Activated CD4-positive, alpha-beta T cell treated with anti-CD3 and anti-CD28 coated beads, Interleukin-2, amount 10 ng/mL, durations not matched to agents 7 days and 5 days (primary cell): ENCODE measurements at places on chromosomes 1 and 21. TPM values are rescaled to one million over a fixed set of nuclear protein-coding genes. Genes with fewer than 3 reads are reported as not detected.

- peaks cover 51% of the 10 kb centered on the region for H3K4me1 ChIP-seq
- peak; percentile 86 for DNase-seq
- peak overlapping the region; percentile 57 for H3K4me3 ChIP-seq
- H3K27me3 ChIP-seq = no peaks in the 10 kb centered on the region
- H3K36me3 ChIP-seq = peaks cover 31% of the 10 kb centered on the region
These were observed 40.5 kb downstream of the PATJ start for GRCh38 chr1:61782771-61783170.

Gene TBCE
- 26.8 TPM for total RNA-seq

Gene RCOR3
- total RNA-seq = 47.0 TPM

DNA sequence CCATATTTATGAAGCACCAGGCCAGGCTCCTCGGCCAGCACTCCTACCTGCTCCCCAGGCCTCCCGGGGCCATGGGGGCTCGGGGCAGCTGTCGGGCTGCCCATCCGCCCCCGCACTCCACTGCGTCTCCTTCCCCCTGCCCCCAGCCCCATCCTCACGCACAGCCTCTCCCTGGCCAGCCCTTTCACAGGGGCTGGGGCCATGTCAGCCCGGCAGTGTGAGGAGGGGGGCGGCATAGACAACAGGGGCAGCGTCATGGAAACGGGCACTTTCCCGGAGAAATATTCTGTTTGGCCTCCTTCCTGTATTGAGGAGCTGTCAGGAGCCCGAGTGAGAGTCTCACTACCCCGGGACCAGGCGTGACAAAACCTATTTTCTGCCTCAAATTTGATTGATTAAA, 87.3 kb downstream of the CASZ1 start:
- H3K36me3 ChIP-seq = no peaks in the 10 kb centered on the region
- no peak overlapping the region for H3K4me3 ChIP-seq
- no peak overlapping the region for H3K27ac ChIP-seq
- H3K4me1 ChIP-seq = no peaks in the 10 kb centered on the region
- no peak for DNase-seq
- H3K27me3 ChIP-seq = peaks cover 2% of the 10 kb centered on the region

GRCh38 chr21:18152371-18152770, 92.3 kb upstream of the CHODL start:
- peaks cover 25% of the 10 kb centered on the region for H3K4me1 ChIP-seq
- no peaks in the 10 kb centered on the region for H3K36me3 ChIP-seq
- no peaks in the 10 kb centered on the region for H3K27me3 ChIP-seq
- no peak overlapping the region for H3K27ac ChIP-seq

Gene IFT25
- total RNA-seq = 74.3 TPM

Gene PHACTR4
- total RNA-seq = 34.9 TPM

GRCh38 chr1:201006450-201006849, 17.1 kb downstream of the KIF21B start:
- H3K27ac ChIP-seq = no peak overlapping the region
- H3K36me3 ChIP-seq = peaks cover 50% of the 10 kb centered on the region
- H3K27me3 ChIP-seq = no peaks in the 10 kb centered on the region
- no peak overlapping the region for H3K4me3 ChIP-seq
- H3K4me1 ChIP-seq = peaks cover 23% of the 10 kb centered on the region
- no peak for DNase-seq

Gene HEYL
- total RNA-seq = not detected

- no peaks in the 10 kb centered on the region for H3K4me1 ChIP-seq
- H3K4me3 ChIP-seq = no peak overlapping the region
- no peaks in the 10 kb centered on the region for H3K36me3 ChIP-seq
- H3K27me3 ChIP-seq = no peaks in the 10 kb centered on the region
These were observed 16.6 kb upstream of the ESRRG start for GRCh38 chr1:216739793-216740192.

DNA sequence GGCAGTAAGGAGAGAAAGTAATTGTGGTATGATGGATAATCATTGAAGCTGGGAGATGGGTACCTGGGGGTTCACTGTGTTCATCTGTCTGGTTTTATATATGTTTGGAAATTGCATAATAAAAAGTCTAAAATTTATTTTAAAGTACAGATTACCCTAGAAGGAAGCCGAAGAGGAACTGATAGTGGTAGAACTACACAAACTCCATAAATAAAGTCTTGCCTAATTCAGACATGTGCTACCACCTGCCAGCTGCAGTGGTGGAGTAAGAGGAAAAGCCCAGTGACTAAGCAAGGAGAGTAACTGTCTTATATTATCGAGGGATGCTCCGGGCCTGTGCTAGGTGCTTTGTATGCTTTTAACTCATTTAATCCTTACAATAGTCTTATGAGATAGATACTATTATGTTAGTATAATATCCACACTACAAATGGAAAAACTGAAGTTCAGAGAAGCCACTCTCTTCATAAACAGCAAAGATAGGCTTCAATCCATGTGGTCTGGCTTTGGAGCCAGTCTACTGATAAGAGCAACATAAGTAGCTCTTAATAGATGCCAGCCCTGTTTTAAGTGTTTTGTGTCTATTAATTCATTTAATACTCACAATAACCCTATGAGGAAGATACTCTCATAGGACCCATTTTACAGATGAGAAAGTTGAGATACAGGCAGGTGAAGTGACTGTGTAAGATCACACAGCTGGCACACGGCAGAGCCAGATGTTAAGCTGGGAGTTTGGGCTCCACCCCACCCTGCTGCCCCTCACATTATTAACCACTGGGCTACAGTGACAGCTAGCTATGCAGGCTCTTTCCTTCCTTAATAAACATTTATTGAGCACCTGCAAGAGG, 56.8 kb upstream of the HNRNPU start:
- H3K27ac ChIP-seq = no peak overlapping the region
- peaks cover 9% of the 10 kb centered on the region for H3K4me1 ChIP-seq
- H3K27me3 ChIP-seq = peaks cover 21% of the 10 kb centered on the region
- DNase-seq = no peak

DNA sequence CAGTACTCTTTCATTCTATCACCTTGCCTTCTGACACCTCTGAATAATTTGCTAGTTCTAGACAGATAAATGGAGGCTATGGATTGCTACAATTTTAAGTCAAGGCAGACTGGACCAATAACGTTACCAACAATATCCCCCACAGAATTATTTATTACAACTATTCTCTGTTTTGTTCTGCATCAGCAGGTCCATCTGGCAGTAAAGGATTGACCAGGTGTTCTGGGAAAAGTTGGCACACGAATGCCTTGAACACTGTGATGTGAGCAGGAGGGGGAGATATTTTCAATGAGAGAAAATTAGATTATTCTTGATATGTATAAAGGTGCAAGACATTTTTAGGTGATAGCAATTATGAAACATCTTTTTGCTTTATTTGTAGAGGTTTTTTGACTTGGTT, 718.8 kb upstream of the TMPRSS15 start:
- H3K4me3 ChIP-seq = no peak overlapping the region
- no peak overlapping the region for H3K27ac ChIP-seq
- no peaks in the 10 kb centered on the region for H3K27me3 ChIP-seq
- H3K4me1 ChIP-seq = no peaks in the 10 kb centered on the region
- H3K36me3 ChIP-seq = no peaks in the 10 kb centered on the region

Gene TRPM2
- total RNA-seq = 13.9 TPM
